Activated CD8-positive, alpha-beta memory T cell treated with anti-CD3 and anti-CD28 coated beads, Interleukin-2, amount 50 U/mL, for 48 hours (primary cell): ENCODE measurements at places on chromosomes 6 and 20.

GRCh38 chr6:53347250-53347920, 1.4 kb downstream of the ELOVL5 start:
- no peak for DNase-seq

GRCh38 chr6:85143676-85144075, 306.2 kb upstream of the NT5E start:
- DNase-seq = no peak

DNA sequence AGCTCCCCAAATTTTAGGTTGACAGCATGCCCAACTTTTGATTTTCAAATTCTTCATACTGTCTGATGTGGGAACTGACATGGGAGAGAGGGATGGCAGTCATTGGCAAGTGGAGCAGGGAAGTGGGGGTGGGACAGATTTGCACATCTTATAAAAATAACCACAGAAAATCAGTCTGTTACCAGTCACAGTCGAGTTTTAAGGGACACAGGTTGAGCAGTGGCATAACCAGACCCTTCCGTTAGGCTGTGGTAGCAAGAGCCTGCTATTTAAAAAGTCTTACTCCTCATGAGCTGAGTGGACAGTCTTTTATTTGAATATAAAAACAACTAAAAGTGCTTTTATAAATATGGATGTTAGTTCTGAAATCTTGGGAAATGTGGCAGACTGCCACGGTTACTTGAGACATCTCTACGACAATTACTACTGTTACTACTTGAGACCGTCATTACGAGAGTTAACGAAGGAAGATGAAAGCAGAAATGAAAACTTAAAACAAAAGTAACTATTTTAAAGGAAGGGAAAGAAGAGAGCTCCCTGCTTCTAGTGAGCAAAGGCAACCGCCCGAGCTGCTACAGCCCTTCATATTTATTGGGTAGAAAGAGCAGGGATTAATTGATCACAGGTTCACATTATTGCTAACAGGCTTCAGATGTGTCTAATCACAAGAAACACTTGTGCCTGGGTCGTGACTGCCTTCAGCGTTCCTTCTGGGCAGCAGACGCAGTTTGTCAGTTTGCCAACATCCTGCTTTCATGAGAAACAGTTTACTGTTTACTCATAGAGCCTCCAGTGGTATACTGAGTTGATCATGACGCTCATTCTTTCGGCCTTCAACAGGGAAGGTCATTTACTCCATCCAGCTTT, 71.3 kb downstream of the EFHC1 start:
- no peak for DNase-seq

GRCh38 chr6:37253486-37254007, 4.0 kb upstream of the TBC1D22B start:
- DNase-seq = no peak

- no peak for DNase-seq
Measured at GRCh38 chr6:157586476-157587126, 205.6 kb downstream of the ZDHHC14 start.

GRCh38 chr6:138456401-138456790, 42.9 kb downstream of the NHSL1 start:
- no peak for DNase-seq

- DNase-seq = no peak
Measured at GRCh38 chr20:49377326-49377725, 99.5 kb upstream of the ZNFX1 start.

DNA sequence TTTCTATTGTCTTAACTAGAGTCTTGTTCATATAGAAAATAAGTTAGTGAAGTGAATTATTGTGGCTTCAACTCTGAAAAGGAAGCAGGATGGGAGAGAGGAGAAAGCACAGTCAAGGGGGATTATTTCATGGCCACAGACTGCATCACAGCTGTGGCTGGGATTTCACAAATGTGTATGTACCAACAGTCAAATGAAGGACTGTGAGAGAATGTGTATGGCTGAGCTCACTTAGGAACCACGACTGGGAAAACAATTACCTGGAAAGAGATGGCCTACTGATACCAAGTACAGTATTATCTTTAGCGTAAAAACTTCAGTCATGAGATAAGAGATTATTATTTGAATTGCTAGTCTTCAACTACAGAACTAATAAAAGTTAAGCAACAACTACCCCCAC, 54.9 kb downstream of the SESN1 start:
- DNase-seq = no peak

GRCh38 chr6:143529095-143529494, 17.6 kb upstream of the FUCA2 start:
- no peak for DNase-seq

- DNase-seq = no peak
Measured at GRCh38 chr6:13848522-13849150, 34.3 kb upstream of the MCUR1 start.

- DNase-seq = no peak
Measured at GRCh38 chr6:11615214-11615602, 77.7 kb downstream of the TMEM170B start.

DNA sequence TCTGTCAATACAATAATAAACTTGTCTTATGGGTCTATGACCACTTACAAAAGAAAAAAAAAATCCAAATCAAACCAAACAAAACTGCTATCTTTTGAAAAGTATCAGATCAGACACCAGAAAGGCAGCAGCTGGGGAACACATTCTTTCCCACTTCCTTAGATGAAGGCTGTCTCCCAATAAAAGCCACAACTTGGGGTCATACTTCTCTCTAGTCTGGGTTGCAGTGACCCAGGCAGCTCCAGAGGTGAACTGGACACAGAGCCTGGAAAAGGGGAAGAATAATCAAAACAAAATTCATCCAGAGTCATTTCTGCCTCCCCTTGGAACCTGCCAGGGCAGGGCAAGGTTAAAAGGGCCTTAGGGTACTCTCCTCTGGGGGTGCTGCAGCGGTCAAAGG, 19.1 kb downstream of the ATXN1 start:
- no peak for DNase-seq

DNA sequence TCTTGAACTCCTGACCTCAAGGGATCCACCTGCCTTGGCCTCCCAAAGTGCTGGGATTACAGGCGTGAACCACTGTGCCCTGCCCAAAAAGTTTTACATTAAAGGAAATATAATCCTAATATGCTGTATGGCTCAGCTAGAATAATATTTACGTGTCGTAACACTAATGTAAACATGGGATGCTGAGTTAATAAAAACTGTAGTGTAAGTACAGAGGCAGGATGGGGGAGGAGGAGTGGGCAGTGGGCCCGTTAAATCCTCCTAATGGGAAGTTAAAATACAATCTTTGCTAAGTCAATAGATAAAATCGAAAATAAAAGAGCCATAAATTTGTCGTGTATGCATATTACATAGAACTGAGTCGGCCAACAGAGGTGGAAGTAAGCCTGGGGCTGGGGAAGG, 12.1 kb upstream of the IP6K3 start:
- DNase-seq = no peak

- no peak for DNase-seq
Measured at GRCh38 chr6:122751326-122751725, 28.2 kb upstream of the FABP7 start.
